ENCODE measurements at places on chromosomes 12 and 14.

DNA sequence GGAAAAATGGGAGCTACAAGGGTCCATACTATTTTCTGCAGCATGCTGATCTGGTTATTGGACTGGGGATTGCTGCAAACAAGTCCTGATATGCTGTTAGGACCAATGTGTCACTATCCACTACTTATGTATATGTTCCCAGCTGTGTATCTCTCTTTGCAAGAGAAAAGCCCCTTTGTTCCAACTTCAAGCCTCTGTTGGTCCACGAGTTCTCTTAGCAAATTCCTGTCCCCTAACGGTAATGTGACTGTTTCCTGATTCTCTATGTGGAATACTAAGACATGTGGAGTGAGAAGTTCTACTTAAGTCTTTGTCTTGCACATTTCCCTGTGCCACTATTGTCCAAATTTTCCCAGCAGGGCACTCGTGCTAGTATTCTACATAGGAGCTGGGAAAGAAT lies 557.7 kb downstream of the FSCB start:
- DNase-seq = no peak

GRCh38 chr14:55386037-55386808 lies 25.4 kb downstream of the ATG14 start:
- no peak for DNase-seq

DNA sequence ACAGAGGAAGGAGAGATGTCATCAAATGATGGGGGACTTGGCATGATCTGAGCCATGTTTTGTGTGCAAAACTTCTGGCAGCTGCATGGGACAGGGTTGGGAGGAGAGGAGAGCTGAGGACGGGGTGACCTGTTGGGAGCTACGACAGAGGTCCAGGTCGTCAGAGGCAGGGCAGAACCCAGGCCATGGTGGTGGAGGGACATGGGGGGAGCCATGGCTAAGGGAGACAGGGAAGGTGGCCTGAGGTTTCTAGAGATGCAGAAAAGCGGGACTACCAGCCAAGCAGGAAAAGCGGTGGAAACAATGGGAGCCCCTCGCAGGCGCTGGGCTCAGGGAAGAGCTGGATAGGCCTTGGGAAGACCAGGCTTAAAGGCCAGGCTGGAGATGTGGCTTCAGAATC lies 88.3 kb downstream of the DICER1 start:
- DNase-seq = no peak

DNA sequence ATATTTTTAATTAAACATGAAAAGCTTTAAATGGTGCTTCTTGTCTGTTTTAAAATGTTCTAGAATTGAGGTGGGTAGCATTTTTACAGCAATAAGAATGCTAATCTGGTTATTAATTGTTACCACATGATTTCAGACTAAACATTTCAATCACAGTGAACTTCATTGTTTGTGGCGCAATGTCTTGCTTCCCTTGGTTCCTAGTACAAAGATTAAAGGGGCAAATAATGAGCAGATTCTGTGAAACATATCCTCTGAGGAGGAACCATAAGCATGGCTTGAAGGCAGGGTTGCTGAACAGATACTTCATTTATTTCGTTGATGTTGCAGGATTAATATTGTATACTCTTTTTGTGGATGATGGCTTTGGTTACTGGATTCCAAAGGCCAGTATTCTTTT lies 162.1 kb downstream of the FUT8 start:
- DNase-seq = no peak

- no peak for DNase-seq
These were observed 1.9 kb upstream of the CLEC2D start for GRCh38 chr12:9667403-9668160.

GRCh38 chr14:76955575-76956315 lies 72.8 kb downstream of the IRF2BPL start:
- DNase-seq = peak; percentile 81

DNA sequence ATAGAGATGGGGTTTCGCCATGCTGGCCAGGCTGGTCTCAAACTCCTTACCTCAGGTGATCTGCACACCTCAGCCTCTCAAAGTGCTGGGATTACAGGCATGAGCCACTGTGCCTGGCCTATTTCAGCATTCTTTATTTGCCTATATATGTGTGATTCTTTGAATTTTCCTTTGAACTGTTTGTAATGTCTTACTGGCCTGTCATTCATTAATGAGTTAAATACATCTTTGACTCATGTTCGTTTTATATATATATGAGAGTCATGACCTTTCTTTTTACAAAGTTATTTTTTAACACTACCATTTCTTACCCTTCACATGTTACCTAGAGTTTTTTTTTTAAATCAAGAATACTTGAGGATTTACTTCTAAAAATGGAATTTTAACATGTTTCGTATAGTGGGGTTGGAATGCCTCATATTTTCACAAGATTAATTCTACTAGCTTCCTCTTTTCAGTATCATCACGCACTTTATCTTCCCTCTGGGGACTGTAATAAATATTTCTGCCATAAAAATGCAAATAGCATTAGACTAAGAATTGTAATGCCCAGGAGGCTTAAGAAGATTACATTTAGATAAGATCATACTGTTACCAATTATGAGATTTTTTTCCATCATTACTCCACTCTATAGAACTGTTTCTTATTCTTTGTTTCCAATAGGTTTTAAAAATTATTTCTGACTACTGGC lies 66.7 kb downstream of the NTN4 start:
- DNase-seq = peak; percentile 79

GRCh38 chr12:33605757-33606156 lies 166.1 kb upstream of the SYT10 start:
- peak; percentile 1 for DNase-seq

GRCh38 chr12:128830505-128830893 lies 6.7 kb upstream of the SLC15A4 start:
- no peak for DNase-seq
